ENCODE measurements at places on chromosomes 7 and 10. TPM values are rescaled to one million over a fixed set of nuclear protein-coding genes. Genes with fewer than 3 reads are reported as not detected.

Gene RBP4
- total RNA-seq: not detected

Gene STEAP1B
- 0.17 TPM for total RNA-seq

Gene ZNF804B
- not detected for total RNA-seq

Gene MET
- 0.22 TPM for total RNA-seq

Gene NACAD
- not detected for total RNA-seq

GRCh38 chr10:105070952-105071351 lies 429.9 kb downstream of the SORCS3 start:
- no peak for DNase-seq
- H3K27me3 ChIP-seq: no peaks in the 10 kb centered on the region
- no peak overlapping the region for H3K27ac ChIP-seq

- no peak for DNase-seq
- no peak overlapping the region for H3K4me3 ChIP-seq
- H3K27ac ChIP-seq: no peak overlapping the region
- H3K36me3 ChIP-seq: no peaks in the 10 kb centered on the region
These were observed 43.7 kb downstream of the PPP1R3C start for GRCh38 chr10:91589015-91589657.

DNA sequence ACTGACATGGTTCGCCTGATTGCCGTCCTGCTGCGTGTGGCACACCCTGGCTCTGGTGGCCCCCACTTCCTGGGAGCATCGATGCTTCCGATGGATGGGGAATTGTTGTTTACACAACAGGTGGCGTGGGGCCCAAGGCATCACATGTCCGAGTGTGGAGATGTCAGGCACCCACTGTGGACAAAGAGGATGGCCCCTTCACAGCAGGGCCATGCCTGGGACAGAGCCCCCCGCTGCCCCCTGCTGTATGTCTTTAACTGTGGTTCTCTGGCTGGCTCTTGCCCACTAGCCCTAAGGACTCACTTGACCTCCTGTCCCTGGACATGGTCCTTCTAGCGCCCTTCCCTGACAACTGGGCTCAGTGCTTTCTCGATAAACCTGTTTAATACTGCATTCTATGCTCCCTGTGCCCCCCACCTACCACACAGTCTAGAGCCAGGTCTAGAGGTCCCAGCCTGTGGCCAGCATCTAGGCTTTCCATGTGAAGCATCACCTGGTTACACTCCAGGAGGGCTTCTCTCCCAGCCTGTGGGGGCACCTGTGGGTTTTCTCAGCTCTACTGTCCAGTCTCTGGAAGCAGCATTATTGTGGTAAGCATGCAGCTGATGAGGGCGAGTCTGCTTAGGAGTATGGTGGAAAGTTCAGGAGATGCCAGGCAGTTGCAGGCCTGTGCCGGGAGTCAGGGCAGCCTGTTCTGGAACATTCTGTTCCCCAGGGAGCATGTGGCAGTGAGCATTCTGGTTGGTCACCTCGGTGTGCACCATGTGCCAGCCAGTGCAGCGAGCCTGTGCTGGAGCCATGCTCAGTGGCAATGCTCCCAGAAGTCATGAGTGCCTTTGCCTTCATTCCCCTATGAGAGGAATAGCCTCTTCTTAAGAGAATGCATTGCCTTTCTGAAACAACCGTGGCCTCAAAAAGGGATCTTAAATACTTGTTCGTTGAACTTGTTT lies 10.4 kb downstream of the ADCY1 start:
- H3K36me3 ChIP-seq: no peaks in the 10 kb centered on the region
- DNase-seq: no peak
- no peak overlapping the region for H3K4me3 ChIP-seq
- H3K27ac ChIP-seq: no peak overlapping the region

DNA sequence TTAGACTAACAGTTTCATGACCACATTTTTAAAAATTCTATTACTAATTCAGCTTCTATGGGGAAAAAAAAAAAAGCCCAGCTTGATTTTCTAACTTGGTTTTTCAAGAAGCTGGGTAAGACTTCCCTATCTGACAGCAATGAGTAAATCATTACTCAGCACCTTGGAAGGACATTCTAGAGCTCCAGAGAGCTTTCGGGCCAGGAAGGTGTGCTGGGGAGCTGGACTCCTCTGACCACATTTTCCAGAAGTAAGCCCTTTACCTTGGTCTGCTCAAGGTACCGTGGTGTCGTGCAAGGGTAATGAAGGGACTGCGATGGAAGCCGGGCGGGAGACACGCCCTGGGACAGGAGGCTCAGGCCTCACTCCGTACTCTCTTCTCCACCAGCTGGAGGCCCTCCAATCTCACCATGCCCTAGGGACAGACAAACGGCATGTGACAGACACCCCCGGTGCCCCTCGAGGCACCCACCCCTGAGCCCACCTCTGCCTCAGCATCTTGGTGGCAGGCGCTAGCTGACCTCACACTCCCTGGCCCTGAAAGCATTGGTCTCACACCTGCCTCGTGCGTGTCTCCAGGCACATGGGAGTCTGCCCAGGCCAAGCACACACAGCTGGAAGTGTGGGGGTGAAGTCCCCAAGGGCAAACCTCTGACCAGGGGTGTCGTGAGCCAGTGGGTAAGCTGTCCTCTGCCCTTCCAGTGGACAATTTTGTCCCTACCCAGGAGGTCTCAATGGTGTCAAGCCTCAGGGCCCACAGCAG lies 152.1 kb downstream of the OAT start:
- no peak overlapping the region for H3K27ac ChIP-seq
- no peaks in the 10 kb centered on the region for H3K4me1 ChIP-seq
- no peak overlapping the region for H3K4me3 ChIP-seq
- no peak for DNase-seq
- H3K36me3 ChIP-seq: no peaks in the 10 kb centered on the region

GRCh38 chr7:7519528-7519927 lies 16.1 kb downstream of the COL28A1 start:
- no peaks in the 10 kb centered on the region for H3K4me1 ChIP-seq
- H3K36me3 ChIP-seq: no peaks in the 10 kb centered on the region
- DNase-seq: no peak
- no peak overlapping the region for H3K27ac ChIP-seq
- peaks cover 3% of the 10 kb centered on the region for H3K27me3 ChIP-seq
- no peak overlapping the region for H3K4me3 ChIP-seq

GRCh38 chr10:132248455-132249225 lies 59.1 kb downstream of the STK32C start:
- DNase-seq: peak; percentile 60
- no peak overlapping the region for H3K27ac ChIP-seq
- H3K36me3 ChIP-seq: no peaks in the 10 kb centered on the region
- H3K4me3 ChIP-seq: peak overlapping the region; percentile 32
- peaks cover 1% of the 10 kb centered on the region for H3K4me1 ChIP-seq
